ENCODE measurements at places on chromosomes 13 and 19. TPM values are rescaled to one million over a fixed set of nuclear protein-coding genes. Genes with fewer than 3 reads are reported as not detected.

The TMC4 gene
- 21.0 TPM for total RNA-seq

The GPC5 gene
- not detected for total RNA-seq

DNA sequence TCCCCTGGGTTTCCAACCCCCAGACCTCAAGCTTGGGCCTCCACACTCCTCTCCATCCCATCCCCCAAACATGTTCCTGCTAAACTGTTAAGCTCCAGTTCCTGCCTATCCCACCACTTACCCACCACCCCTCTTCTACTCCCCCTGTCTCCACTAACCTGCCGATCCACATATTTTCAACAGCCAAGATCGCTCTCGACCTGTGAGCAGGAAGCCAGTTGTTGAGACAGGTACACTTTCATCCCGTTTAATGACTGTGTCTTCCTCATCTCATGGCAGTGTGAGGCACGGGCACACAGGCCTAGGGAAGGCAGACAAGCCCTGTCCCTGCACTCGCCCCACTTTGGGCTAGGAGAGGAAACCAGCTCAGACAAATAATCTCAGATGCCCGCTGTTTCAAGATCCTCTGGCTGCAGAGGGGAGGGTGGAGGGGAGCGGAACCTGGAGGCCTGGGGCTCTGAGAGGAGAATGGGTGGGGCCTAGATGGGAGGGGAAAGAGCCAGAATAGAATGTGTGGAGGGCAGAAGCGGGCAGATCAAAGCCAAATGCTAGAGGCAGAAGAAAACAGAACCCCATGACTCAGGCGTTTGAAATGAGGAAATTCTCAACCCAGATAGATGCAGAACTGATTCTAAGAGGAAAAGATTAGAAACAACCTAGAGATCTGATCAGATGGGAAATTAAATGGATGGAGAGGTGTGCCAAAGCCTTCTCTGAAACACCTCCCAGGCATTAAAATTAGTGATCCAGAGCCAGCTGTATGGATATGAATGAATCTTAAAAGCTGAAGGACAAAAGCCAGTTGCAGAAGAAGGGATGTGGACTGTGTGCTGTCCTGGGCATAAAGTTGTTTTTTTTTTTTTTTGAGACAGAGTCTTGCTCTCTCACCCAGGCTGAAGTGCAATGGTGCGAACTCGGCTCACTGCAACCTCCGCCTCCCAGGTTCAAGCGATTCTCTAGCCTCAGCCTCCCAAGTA lies 16.9 kb upstream of the CYP2S1 start:
- peak; percentile 71 for DNase-seq

The C19orf85 gene
- not detected for total RNA-seq

GRCh38 chr13:77637588-77637987 lies 59.9 kb upstream of the SLAIN1 start:
- DNase-seq, result no peak

The DENND1C gene
- total RNA-seq, result 0.16 TPM

GRCh38 chr19:16015805-16016173 lies 60.5 kb upstream of the TPM4 start:
- DNase-seq, result no peak

The PABPC3 gene
- 0.17 TPM for total RNA-seq
